Stimulated activated CD4-positive, alpha-beta T cell treated with anti-CD3 and anti-CD28 coated beads, Interleukin-4, amount 100 ng/mL, for 24 hours (primary cell): ENCODE measurements at places on chromosomes 1 and 21.

DNA sequence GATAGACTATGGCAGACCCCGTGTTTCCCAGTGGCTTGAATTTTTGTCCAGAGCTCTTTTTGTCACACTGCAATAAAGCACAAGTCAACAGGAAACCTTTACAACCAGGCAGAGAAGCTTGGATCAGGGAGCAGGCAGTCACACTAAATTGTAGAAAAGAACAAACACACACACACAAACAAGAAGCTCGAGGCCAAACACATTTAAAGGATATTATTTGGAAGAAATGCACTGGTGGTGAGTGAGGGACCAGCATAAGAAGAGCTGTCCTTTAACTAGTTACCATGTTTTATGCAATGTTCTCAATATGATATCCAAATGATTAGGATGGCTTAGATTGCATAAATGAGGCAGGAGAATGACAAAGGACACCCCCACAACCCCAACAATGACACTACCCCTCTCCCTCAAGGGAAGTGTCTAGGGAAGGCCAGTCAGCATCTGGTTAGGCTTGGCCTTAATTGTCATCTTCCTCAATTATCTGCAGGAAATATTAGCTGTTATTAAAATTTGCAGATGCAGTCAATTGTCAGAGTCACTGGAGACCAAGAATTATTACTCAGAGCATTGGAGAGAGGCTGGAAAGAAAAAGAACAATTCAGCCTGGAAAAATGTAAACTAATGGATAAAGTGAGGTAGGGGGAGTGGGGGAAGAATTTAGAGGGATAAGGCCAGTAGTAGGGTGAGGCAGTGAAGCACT, 35.3 kb downstream of the DDR2 start:
- DNase-seq: no peak

DNA sequence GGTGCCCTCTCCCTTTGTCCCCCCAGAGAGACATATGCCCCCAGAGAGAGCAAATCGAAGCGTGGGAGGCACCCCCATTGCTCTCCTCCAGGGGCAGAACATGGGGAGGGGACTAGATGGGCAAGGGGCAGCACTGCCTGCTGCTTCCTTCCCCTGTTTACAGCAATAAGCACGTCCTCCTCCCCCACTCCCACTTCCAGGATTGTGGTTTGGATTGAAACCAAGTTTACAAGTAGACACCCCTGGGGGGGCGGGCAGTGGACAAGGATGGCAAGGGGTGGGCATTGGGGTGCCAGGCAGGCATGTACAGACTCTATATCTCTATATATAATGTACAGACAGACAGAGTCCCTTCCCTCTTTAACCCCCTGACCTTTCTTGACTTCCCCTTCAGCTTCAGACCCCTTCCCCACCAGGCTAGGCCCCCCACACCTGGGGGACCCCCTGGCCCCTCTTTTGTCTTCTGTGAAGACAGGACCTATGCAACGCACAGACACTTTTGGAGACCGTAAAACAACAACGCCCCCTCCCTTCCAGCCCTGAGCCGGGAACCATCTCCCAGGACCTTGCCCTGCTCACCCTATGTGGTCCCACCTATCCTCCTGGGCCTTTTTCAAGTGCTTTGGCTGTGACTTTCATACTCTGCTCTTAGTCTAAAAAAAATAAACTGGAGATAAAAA, 8.4 kb downstream of the EFNA3 start:
- no peak for DNase-seq

GRCh38 chr1:156475568-156476500, 24.7 kb downstream of the MEF2D start:
- no peak for DNase-seq

- DNase-seq: no peak
Observed at GRCh38 chr21:26539566-26539965, 33.5 kb downstream of the CYYR1 start.

DNA sequence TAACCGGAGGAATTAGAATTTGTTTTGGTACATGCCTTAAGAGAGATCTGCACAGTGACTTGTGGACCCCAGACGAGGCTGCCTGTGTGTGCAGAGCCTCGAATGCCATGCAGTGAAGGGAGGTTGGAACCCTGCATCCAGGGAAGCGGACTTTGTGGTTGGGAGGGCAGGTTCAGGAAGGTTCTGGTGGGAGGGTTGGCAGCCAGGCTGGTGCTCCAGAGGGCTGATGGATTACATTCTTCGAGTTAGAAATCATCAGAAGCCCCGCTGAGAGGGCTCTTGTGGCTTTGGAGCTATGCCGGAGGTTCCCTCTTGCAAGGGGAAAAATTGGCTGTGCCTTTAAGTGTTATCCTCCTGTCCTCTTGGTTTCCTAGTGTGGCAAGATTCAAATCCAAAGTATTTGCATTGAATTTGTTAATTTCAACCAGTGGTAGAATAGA, 21.1 kb downstream of the ROR1 start:
- no peak for DNase-seq

DNA sequence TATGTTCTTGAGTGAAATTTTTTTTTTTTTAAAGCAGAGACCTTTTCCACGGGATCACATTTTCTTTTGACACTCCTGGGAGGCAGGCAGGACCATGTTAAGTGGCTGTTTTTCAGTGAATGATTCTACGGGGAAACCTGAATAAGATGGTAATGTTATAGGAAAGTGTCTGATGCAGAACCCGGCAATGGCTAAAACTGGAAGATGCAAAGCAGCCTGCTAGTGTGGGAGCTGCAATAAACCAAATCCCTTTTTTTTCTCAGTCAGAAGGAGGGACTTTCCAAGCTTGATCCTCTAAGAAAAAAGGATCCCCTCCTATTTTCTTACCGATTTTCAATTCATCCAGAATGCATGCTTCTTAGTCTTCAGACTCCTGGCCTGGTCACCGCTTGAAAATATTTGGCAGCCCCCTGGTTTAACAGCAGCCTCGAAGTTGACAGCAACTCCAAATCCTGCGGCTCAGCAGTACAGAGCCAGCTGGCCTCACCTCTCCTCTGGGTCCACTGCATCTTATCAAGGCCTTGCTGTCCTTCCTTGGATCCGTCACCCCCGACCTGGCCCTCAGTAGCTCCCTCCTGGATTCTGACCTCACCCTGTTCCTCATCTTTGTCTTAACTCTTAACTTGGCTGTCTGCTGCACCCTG, 5.6 kb downstream of the MX2 start:
- no peak for DNase-seq

- no peak for DNase-seq
Observed at GRCh38 chr1:208967334-208967733, 616.2 kb upstream of the CAMK1G start.

DNA sequence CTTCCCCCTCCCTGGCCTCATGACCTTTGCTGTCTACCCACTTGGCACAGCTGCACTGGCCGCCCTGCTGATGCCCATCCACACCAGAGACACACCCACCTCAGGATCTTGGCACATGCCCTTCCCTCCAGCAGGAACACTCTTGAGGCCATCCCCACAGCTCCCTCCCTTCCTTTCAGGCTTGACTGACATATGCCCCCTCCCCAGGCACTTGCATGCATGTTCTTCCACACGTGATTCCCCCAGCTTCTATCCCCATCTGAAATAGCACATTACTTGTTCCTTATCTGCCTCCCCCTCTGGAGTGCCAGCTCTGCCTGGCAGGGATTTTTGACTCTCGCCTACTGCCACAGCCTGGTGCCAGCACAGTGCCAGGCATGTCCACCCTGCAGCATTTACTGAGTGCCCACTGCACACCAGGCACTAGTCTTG, 98.5 kb upstream of the SLC25A33 start:
- no peak for DNase-seq

GRCh38 chr1:74396933-74397332, 115.5 kb downstream of the LRRC53 start:
- no peak for DNase-seq

DNA sequence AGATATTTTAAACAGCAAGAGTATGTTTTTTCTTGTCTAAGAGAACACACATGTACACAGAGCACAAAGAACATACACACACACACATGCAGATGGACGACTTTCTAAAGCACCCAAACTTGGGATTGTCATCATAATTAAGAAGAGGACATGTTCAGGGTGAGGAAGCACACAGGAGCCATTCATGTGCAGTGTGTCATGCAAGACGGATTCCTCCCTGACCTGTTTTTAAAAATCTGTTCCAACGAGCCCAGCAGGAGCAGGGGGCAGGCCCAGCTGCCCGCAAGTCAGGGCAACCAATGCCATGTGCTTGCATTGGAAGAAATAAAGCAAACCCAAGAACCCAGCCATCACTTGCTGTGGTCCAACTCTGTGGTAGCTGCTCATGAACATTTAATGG, 167.3 kb upstream of the ZNF644 start:
- DNase-seq: no peak

DNA sequence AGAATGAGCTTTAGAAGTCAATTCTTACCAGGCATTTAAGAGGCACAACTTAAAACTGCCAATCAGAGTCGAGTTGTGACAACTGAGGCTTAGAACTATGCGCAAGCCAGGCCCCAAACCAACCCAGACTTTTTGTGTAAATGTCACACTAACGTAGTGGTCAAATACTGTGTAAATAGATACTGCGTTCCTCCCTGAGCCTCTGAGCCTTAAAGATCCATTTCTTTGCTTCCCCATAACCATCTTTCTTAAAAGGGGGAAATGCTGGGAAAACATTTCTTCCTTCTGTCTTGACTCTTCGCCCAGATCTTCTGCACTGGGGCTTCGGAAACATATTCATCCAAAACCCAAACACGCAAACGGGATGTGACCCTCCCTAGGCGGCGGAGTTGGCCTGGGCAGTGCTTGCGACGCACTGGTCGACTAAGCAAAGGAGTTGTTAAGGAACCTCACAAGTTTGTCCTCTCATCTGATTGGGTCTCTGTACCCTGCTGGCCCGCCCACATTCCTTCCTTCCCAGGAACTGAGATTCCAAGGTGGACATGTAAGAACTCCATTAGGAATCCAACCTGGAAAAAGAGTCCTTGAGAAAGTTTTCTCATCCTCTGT, 2.6 kb downstream of the ADAMTS5 start:
- DNase-seq: no peak

GRCh38 chr1:208437401-208437800, 193.2 kb upstream of the PLXNA2 start:
- no peak for DNase-seq

- DNase-seq: no peak
Observed at GRCh38 chr1:234942879-234943506, 185.6 kb downstream of the TOMM20 start.

DNA sequence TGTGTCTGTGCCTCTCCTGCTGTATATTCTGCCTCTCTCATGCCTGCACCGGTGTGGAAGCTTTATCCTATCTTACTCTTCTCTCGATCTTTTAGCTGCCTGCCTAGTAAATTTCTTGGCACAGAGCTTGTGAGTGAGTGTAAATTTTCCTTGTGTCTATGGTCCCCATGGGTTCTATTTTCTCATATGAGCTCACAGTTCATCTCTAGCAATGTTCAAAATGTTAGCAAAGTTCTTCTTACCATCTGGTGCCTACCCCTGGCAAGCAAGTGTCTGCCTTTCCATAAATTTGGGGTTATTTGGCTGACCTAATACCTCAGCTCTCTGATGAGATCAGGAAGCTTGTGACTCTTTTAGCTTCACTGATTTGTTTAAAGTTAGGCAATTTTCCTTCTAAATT, 572.1 kb upstream of the BRINP3 start:
- DNase-seq: no peak

DNA sequence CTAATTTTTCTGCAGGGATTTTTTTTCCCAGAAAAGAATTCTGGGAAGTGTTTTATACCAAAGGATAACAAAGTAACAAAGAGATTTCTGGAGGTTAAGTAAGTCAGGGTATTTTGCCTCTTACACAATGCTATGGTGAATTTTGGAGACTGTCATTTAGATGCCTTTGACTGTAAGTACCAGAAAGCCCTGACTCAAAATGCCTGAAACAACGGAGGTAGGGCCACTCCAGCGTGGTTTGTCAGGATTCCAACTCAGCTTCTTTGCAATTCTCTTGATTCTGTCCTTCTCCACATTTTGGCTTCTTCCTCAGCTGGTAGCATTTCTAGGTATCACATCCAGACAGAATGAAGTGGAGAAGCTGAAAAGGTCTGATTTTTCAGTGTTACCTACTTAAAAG, 106.5 kb downstream of the UCHL5 start:
- DNase-seq: no peak

DNA sequence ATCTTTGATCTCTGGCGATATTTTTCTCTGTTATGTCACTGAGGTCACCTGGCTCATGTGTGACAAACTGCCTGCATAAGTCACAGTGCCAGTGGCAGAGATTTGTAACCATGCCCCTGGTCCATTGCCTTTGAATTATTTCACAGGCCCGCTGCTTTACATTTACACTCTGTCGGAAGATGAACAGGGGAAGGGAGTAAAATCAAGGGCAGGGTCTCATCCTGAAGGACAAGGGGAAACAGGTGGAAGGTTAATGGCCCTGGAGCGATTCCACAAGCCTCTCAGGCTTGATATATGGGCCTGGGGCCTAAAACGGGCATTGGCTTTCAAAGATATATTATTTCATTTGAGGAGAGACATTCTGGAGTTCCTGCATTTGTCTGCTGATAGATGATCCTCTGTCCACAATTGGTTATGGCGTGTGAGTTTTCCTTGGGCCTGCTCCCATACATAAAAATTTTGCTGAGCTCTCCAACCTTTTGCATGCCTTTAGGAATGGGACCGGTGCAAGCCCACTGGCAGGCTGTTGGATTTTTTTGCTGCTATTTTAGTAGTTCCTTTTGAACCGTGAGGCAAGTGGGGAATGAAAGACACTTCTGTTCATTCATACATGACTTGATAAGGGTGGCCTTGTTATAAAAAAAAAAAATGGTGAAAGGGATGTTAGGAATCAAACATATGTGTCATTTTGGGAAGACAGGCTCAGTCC, 51.9 kb downstream of the NR5A2 start:
- DNase-seq: no peak

GRCh38 chr1:15260418-15261154, 13.6 kb downstream of the FHAD1 start:
- no peak for DNase-seq

DNA sequence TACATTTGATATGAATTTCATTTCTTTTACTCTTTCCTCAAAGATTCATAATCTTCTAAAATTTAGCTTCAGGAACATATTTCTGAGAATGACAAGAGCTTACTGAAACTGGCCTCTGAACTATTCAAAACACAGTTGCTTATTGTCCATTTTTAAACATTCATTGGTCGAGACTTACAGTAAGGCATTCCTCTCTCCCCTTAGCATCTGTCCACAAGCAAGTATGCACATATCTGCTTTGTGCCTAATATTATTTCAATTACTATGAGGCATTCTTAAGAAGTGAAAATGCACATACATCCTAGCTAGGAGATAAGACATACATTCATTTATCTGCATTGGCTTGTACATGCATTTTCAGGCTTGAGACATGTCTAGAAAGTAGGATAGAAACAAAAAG, 488.7 kb downstream of the PTBP2 start:
- DNase-seq: no peak

- no peak for DNase-seq
Observed at GRCh38 chr1:19750101-19750881, 49.4 kb downstream of the TMCO4 start.

DNA sequence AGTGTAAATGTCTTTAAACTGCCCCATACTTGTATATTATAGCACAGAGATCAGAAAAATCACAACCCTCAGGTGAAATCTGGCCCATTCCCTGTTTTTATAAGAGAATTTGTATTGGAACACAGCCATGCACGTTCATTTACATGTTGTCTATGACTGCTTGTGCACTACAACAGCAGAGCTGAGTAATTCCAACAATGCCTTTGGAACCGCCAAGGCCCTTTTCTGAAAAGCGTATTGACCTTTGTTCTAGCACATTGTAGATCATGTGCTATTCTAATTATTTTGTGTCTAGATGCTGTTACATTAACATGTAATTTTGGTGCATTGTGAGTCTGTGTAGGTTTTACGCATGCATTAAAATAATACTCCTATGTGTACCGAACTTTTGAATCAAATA, 339.6 kb downstream of the CHRM3 start:
- no peak for DNase-seq

GRCh38 chr1:22689505-22689904, 21.1 kb upstream of the EPHB2 start:
- no peak for DNase-seq
